ENCODE measurements at places on chromosomes 2 and 18.
A peak's percentile ranks its signal among the peaks of the same experiment; 100 is the strongest.

DNA sequence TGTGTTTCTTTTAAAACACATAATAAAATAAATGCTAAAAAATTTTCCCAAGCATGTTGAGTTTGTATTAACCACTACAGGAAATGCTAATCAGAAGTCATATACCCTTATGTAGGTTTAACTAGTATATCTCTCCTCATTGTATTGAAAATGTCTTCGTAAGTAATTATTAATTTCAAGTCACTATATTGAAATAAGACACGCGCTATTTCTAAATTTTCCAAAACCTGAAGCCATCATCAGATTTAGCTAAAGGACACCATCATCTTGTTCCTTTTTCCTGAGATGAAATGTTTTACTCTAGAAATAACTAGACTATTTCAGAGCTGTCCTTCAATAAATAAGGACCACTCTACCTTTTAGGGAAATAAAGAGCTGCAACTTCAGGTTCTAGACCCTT, 78.9 kb downstream of the LPIN2 start:
- DNase-seq: no peak

DNA sequence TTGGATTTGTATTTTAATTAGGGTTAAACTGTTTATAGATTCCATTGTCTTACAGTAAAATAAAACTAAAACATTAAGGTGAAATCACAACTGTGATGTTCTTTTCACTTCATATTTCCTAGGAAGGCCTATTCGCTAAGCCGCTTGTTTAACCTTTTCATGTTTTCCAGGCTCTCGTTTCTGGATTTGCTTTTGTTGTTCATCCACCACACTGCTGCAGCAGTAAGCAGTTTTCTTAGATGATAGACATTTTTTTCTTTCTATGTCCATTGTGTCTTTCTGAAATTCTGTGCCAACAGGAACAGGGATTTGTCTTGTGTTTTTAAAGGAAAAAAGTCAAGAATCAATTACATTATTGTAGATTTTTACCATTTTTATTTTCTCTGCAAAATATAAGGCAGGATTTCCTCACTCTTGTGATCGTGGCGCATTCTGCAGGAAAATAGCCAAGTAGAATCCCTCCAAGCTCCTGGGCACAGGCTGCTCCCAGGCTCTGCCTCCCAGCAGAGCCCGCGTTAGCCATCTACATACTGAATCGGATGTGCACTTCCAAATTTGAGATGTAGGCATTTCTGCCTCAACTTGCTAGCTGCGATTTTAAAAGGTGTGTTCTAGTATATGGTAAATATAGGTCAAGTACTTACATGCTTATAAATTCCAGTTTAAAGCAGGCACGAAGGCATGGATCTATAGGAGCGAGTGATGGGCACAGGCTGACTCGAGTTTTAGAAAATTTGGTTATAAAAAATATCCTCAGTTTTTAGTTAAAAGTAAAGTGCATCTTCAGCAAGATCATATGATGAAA, 10.2 kb downstream of the TSHZ1 start:
- no peak for DNase-seq

GRCh38 chr18:76622651-76623050, 127.6 kb upstream of the ZNF516 start:
- no peak for DNase-seq

GRCh38 chr2:205731583-205731981, 49.3 kb downstream of the NRP2 start:
- DNase-seq: no peak

DNA sequence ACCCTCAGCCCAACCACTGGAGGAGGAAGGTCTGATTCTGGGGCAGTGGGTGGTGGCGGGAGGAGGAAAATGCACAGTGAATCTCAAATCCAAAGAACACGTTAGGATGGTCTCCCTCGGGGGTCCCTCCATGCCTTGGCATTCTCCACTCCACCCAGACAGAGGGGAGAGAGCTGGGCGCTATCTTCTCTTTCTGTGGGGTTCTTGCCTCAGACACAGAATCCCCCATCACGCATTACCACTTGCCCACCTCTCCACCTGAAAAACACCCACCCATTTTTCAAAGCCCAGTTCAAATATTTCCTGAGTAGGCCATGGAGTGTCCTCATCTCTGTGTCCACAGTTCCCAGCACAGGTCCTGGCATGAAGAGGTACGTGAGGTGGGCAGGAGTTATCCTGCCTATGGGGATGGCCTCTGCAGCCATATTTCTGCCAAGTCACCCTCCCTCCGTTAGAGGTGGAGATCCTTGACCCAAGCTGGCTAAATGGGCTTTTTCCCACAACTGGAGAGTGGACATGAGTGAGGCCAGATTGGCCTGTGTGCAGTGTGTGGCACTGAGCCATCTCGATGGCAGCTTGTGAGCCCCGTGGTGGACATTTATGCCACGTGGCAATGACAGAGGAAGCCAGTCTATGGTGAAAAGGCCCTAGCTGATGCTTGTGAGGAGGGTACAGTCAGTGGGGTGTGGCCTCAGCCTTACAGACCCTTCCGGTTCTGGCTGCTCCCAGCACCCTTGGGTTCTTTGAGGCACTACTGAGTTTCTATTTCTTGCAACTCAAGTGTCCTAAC, 9.5 kb upstream of the TEX261 start:
- DNase-seq: no peak

- DNase-seq: no peak
Observed at GRCh38 chr2:181554061-181554830, 97.1 kb downstream of the ITGA4 start.

DNA sequence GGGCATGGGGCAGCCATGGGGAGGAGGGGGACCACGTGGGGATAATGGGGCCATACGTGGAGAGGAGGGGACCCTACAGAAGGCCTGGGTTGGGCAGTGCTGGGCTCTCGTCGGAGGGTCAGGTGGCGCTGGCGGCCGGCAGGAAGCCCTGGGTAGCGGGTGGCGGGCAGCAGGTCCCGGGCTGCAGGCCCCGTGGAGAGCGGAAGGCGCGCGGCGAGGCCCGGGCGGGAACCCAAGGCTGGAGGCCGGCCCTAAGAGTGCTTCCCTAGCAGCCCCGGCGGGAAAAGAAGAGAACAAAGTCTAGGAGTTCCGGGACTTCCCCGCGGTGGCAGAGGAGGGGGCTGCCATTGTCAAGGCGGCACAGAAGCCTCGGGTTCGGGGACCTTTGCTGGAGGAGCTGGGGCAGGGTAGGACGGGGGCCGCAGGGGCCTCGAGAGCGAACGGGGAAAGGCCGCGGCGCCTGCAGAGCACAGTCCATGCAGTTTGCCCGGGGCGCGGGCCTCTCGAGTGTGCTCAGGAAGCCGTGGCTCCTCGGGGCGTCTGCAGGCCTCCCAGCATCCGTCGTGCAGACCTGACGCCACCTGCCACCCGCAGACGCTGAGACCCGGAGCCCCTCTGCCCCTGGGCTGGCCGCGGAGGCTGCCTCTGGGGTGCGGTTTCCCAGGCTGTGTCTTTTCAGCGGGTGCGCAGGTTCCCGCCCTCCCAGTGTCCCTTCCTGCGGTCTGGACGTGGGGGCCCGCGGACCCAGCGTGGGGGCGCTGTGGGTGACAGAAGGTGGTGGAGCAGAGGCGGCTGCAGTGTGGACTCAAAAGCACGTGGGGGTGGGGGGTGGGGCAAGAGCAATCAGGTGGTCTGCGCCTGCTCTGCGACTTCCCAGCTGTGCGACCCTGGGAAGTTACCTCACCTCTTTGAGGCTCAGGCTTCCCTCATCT, 19.4 kb upstream of the NCL start:
- DNase-seq: no peak

- DNase-seq: no peak
Observed at GRCh38 chr2:30511122-30512083, 64.4 kb downstream of the LCLAT1 start.

- DNase-seq: no peak
Observed at GRCh38 chr18:48667276-48668254, 128.7 kb downstream of the CTIF start.

GRCh38 chr2:113157118-113157896, 16.5 kb upstream of the PSD4 start:
- DNase-seq: no peak

GRCh38 chr18:23133860-23134779, 1.2 kb upstream of the CABLES1 start:
- DNase-seq: no peak

DNA sequence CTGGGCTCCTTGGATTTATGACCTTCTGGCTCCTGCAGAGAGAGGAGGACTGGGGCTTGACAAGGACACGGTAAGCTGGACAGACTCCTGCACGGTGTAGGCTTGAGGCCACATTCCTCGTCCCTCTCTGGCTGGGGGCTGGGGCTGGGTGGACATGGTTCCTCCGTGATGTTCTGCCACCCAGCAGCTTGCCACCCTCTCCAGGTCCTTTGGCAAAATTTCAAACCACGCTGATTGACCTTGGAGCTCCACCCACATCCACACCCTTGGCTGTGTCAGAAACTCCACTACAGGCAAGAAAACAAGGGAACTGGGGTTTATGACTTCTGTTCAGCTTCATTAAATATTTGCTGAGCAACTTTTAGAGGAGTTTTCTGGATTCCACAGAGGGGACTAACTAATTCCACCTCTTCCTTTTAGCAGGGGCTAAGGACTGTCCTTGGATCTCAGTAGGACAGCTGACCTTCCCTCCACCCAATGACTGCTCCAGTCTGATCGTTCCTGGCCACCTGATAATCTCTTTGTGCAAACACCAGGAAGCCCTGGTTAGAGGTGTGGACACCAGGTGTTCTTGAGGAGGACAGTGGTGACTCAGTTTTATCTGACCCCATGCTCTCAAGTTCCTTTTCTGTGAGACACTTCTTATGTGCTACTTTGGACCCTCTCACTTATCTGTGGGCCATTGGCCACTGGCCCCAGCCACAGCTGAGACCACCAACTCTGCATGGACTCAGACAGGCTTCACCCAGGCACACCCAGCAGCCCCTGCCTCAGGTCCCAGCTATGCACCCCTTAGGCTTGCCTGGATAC, 29.3 kb downstream of the GPR55 start:
- no peak for DNase-seq

DNA sequence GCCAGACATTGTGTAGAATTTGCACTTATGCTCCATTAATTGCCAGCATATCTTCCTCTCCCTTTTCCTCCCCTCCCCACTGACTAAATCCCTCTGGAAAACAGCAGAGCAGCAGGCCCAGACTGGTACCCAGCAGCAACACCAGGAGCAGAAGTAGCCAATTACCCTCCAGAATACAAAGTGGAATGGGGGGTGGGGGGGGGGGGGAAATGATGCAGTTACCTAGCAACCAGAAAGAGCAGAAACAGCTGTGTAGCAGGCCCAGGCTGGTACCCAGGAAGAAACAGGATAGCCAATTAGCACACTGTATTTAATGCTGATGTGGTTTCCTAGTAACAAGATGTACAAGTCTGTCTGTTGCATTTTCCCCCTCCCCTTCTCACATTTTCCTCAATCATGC, 52.3 kb downstream of the KLF7 start:
- DNase-seq: peak; percentile 48

DNA sequence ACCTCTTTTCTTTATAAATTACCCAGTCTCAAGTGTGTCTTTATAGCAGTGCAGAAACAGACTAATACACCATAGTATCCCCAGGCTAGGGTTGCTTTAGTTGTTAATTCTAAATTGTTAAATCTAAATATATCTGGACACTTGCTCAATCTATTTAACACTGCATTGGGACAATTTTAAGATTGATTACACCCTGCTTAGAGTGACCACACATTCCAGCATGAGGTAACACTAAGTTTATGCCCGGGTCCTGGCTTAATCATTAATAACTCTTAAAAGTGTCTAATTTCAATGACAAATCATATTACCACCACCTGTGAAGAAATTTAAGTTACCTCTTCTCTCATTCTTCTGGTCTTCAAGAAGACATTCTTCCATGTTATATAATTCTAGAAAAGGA, 131.4 kb downstream of the ZNF385B start:
- no peak for DNase-seq
